Inflammatory macrophage treated with lipopolysaccharide for 4 hours (primary cell): ENCODE measurements at places on chromosomes 12 and 14.

DNA sequence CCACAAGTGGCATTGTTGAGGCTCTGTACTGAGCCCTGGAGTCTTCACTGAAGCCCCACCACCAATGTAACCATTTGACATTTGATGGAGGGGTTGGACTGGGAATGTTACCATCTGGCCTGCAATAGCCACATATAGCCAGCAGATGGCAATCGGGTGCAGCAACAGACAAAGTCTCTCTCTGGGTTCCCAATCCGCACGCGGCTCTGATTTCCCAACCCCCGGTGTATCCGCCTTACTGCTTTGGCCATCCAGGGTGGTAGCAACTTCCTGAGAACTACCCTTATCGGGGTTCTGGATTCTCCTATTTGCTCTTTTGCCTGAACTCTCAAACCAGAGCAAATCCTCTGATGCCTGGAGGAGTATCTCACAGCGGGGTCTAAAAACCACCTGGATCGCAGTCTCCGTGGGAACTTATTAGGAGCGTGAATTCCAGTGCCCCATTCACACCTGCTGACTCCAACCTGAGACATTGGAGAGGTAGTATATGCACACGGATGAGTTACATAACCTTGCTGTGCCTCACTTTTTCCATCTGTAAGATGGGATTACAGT lies 14.2 kb downstream of the VRTN start:
- peak; percentile 84 for DNase-seq

DNA sequence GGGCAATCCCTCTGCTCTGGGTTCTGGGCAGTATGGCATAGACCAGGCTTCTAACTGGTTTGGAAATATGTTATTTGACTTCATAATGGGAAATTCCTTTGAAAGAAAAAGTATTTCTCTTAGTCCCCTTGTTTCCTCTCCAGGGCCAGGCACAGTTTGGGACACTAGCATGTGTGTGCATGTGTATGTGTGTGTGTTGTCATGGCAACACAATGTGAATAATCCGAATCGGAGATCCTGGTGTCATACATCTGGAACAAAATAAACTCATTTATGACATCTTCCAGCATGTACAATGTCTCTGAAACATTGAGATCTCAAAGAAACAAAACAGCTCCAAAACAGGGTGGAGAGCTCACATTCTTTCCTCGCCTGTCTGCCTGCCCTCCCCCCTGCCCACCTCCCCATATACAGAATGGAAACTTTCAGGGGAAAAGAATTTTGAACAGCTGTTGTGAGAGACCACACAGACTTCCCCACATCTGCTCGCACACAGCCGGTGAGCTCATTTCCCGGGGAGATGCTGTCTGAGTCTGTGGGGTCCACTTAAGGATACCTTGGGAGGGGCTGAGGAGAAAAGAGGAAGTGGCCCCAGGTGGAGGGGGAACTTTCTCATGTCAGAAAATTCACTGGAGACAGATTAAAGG lies 55.5 kb upstream of the PARP11 start:
- no peak for DNase-seq

GRCh38 chr12:24810378-24810777 lies 138.5 kb downstream of the BCAT1 start:
- DNase-seq: no peak

DNA sequence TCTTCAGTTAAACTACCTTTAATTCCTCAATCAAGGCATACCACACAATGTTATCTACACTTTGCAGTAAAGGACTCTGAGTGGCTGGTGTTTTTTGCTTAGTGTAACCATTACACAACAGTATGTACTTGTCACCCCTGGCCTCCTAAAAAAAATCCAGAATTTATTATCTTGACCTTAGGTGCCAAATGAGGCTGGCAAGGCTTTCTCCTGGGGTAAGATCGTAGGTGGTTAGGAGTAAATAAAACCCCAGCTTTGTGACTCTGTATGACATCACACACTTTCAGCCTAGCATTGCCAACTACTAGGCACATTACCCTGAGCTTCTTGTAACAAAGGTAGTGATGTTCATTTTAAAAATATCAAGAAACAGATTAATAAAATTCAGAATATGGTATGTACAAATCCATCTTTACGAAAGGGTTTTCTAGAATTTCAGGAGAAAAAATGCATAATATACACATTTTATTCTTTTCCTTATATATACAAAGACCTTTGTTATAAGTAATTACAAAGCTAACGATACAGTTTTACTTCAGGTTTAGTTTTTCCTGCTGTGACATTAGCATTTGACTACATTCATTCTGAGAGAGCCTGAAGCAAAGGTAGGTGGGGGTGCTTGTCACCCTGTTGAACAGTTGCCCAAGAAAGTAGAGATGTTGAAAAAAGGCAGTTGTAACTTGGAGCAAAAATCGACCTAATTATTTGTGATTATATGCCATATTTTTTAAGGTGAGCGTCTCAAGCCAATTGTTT lies 13.5 kb downstream of the TCL1A start:
- DNase-seq: no peak

- no peak for DNase-seq
These were observed 209.2 kb downstream of the C12orf75 start for GRCh38 chr12:105539735-105540134.

DNA sequence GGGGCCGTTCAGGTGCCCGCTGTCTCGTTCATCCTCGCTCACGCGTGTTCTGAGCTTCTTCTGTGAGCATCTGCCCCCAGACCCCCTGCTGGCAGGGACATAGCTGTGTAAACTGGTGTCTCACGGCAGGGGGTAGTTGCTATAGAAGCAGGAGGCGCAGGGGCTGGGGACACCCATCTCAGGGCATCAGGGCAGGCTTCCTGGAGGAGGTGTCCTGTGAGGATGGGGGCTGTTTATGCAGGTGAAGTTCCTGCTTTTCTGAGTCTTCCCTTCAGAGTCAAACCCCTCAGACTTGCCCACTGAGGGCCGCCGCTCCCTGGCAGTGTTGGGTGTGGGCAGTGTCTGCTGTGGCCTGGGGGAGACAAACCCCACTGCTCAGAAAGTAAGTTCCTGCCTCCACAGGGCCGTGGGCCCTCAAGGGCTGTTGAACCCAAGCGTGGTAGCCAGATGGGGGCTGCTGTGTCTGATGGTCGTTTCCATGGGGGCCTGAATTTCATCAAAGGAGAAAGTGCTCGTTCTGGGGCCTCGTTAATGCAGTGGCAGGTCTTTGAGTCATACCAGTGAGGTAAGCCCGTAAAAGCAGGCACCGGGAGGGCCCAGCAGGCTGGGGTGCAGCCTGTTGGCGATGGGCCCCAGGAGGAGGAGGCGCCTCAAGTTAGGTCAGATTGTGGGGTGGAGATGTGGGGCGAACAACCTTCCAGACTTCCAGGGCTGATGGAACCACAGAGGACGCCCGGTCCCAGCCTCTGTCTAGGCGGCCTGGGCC lies 23.4 kb downstream of the KIF26A start:
- no peak for DNase-seq

GRCh38 chr12:121578230-121579189 lies 2.3 kb downstream of the KDM2B start:
- DNase-seq: no peak

DNA sequence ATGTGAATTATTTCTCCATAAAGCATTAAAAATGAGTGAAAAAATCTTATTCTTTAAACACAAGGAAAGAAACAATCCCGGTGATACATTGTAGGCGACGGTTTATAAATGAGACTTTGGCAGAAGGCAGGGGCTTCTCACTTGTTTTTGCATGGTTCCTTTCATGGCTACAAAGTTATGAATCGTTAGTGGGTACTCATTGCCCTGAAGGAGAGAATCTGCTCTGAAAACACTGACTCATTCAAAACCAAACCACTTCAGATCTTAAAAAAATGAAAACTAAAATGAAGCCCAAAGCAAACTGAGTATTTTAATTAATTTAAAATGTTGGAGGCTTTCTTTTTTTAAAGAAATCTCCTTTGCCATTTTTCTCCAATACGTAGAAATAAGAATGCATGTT lies 41.4 kb upstream of the AMIGO2 start:
- no peak for DNase-seq

DNA sequence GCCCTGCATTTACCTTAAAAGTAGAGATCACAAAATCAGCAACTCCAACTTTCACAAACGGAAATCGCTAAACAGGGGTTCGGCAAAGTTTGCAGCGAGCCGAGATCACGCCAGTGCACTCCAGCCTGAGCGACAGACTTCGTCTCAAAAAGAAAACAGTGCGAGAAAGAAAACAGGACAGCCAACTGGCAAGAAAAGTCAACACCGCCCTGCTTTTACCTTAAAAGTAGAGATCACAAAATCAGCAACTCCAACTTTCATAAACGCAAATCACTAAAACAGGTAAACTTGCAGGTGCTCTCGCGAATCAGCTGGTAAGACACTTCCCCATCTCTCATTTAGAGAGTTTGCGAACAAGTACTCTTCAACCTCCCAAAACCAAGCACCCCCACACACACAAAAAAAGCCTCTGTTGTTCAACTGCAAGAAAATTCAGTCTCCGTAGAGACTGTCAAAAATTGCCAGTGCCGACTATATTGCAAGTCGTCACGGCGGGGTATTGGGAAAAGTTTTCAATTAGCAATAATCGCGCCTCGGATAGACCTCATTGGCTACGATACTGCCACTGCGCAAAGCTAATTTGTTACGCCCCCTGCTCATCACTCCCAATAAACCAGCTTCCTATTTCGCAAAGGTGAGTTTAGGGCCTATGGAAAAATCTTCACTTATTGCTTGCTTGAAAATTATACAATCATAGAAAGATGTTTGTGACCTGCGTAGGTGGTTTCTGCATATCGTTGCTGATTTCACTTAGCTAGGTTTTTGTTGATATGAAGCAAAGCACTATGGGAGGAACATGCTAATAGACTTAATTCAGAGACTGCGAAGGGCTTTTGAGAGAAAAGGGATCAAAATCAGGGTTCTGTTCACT lies at the start of gene RNU4-1:
Gene RNU4-1, minus strand, starts transcription at position 577 of the 871 bp plus-strand sequence.
- DNase-seq: peak; percentile 96

DNA sequence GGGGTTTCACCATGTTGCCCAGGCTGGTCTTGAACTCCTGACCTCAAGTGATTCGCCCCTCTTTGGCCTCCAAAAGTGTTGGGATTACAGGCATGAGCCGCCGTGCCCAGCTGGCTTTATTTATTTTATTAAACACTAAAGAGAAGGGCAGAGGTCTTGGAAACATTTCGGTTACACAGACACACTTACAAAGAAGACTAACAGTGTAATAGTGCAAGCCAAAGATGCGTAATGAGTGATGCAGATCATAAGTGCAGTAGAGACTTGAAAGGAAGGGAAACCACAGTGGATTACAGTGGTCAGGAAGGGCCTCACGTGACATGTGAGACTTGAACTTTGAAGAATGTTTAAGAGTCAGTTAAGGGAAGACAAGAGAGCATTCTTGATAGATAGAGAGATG lies 33.9 kb upstream of the CDK17 start:
- DNase-seq: peak; percentile 60

GRCh38 chr12:84507956-84508850 lies 404.4 kb downstream of the SLC6A15 start:
- peak; percentile 60 for DNase-seq

- peak; percentile 68 for DNase-seq
These were observed 12.3 kb downstream of the EMP1 start for GRCh38 chr12:13208533-13209435.

DNA sequence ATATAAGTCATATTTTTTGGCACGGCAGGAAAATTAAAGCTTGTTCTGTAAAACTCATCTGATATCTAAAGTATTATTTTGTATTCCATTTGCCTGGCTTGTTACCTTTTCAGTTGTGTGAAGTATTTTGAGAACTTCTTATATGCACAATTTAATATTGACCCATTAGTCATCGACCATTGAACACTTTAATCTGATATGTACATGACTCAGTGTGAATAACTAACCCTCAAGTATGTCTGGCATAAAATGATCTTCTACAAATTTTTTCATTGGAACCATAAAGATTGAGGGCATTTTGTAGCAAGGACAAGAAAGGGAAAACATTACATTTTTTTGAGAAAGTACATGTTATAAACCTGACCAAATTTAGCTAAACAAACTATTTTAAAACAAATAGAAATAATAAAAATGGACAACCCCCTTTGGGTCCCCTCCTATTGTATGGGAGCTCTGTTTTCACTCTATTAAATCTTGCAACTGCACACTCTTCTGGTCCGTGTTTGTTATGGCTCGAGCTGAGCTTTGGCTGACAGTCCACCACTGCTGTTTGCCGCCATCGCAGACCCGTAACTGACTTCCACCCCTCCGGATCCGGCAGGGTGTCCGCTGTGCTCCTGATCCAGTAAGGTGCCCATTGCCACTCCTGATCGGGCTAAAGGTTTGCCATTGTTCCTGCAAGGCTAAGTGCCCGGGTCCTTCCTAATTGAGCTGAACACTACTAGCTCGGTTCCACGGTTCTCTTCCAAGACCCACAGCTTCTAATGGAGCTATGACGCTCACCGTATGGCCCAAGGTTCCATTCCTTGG lies 118.8 kb downstream of the SLC6A15 start:
- no peak for DNase-seq

- DNase-seq: no peak
These were observed 156.4 kb downstream of the ATP23 start for GRCh38 chr12:58097741-58098140.

- no peak for DNase-seq
These were observed 12.6 kb upstream of the CD69 start for GRCh38 chr12:9773216-9773877.

DNA sequence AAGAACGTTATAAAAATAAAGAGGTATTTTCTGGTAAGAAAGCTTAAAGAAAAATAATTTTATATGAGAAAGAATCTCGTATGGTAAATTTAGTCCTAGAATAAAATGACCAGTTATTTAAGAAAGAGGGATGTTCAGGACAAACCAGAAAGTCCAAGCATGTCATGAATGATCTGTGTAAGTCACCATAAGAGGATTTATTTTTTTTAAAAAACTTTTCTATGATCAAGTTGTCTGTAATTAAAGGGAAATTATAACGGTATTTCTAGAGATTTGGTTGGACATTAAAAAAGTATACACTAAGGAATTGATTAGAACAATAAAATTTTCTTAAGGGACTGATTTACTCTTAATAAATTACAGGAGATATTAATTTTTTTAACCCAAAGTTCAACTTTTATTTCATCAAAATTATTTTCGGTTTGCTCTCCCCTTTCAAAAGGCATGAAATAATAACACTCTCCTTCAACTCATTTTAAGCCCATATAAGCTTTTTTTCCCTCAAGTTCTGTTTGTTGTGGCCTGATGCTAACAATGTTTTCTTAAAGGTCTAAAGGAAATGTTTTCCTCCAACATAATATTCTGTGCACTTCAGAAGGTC lies 49.9 kb upstream of the CPSF6 start:
- DNase-seq: no peak

DNA sequence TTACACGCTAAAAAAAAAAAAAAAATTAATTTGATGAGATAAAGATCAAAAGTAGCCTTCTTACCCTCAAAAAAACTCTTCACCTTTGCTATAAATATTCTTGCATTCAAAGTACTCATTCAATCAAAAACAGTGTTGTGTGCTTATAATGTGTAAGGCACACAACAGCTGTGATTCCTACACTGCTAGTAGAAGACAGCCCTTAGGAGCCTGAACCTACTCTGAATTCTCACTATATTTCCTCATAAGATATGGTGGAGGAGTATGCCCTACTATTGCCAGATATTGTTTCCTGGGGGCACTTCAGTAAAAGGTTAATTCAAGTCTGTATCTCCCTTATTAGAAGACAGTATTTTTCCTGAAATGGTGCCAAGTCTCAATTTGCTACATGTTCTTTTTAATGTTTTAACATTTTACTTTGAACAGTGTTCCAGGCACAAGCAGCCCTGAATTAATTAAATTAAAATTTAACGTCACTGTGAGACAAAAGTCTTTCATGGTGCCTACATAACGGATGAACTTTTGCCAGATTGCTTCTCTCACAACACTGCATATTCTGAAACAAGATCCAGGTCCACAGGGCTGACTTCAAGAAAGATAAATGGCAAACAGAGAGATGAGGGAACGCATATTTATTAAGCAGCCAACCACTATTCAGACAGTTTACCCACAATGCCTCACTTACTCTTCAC lies 19.3 kb downstream of the PPP2R5E start:
- DNase-seq: no peak

- peak; percentile 16 for DNase-seq
These were observed 19.1 kb downstream of the VRK1 start for GRCh38 chr14:96816281-96816680.
